ENCODE measurements at places on chromosomes 3 and 15.

DNA sequence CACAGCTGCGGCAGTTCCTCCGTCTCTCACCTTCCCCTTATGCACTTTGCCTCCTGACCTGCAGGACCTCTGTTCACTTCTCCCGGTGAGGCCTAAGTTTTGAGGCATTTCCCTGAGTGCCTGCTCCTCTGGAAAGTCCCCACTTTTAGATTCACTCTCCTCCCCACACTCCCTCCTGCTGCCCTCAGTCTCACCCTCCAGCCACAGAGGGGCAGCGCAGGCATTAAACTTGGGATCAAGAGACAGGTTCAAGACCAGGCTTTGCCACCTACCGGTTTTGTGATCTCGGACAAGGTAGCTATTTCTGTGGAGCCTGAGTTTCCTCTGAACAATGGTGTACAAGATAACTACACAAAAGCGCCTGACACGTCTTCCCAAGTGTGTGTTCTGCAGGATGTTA is 19.4 kb downstream of the SLC6A11 start:
- no peak for DNase-seq

GRCh38 chr3:53046171-53047170 is 598 bp upstream of the SFMBT1 start:
- DNase-seq: peak; percentile 54

GRCh38 chr3:197082871-197083270 is 53.3 kb upstream of the MELTF start:
- no peak for DNase-seq

GRCh38 chr3:130838898-130839600 is 54.8 kb upstream of the ATP2C1 start:
- DNase-seq: no peak

GRCh38 chr3:77096966-77097890 is 57.3 kb downstream of the ROBO2 start:
- no peak for DNase-seq

- no peak for DNase-seq
These were observed 77.8 kb downstream of the IL20RB start for GRCh38 chr3:137035631-137036030.

DNA sequence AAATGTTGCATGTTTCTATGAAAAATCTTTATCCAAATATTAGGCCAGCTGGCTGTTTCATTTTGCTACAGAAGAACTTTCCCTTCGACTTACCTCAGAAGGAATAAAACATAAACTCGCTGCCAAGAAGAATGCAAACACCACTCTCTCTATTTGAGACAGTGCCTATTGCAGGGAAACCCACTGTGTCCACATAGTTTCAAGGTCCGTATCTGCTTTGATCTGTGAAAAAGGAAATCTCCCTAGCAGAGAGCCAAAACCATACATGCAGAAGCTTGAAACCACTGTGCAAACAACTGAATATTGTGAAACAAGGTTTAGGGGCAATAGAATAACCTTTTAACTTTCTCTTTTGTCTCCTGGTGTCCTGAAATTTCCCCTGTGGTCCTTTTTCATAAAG is 35.0 kb upstream of the CAPN7 start:
- no peak for DNase-seq

- DNase-seq: no peak
These were observed 85.7 kb downstream of the CRYGS start for GRCh38 chr3:186458306-186459107.

GRCh38 chr15:91974321-91974720 is 120.8 kb downstream of the SLCO3A1 start:
- no peak for DNase-seq

DNA sequence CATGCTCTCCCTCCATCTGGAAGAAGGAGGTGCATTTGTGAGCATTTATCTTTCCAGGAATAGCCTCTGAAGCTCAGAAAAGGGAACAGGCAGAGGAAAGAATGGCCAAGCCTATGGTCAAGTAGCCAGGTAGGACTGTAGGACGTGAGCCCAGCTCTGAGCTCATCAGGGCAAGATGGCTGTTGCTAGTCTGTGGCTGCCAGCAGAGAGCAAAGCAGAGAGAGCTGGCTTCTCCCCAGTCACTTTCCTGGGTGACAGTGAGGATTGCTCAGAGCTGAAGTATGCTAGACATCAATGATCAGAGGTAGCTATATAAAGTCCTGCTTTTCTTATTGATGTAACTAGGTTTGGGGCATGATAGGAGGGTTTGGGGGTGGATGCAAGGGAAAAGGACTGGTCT is 146.1 kb upstream of the SLC24A5 start:
- DNase-seq: no peak

- DNase-seq: no peak
These were observed 14.7 kb upstream of the SYN2 start for GRCh38 chr3:11989383-11990038.

DNA sequence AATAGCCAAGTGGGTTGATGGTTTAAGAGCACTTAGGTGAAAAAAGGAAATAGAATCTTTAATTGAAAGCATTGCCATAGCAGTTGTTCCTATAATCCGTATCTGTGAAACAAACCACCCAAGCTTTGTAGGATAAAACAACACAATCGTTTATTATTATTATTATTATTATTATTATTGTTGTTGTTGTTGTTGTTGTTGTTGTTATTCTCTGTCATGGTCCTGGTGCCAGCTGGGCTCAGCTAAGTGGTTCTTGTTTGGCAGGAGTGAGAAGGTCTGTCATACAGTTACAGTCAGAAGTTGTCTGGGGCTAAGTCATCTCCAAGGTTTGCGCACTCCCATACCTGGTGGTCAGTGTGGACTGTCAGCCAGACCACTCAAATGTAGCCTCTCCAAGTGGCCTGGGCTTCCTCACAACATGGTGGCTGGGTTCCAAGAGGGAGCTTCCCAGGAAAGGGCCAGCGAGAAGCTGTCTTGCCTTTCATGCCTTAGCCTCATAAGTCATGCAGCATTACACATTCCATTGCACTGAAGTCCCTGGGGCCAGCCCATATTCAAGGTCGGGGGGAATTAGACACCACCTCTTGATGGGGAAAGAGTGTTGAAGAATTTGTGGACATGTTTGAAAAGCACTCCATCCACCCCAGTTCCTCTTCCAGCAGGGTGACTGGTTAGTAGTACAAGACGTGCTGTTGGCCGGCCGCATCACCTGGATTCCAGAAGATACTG is 54.3 kb upstream of the FGD5 start:
- no peak for DNase-seq

DNA sequence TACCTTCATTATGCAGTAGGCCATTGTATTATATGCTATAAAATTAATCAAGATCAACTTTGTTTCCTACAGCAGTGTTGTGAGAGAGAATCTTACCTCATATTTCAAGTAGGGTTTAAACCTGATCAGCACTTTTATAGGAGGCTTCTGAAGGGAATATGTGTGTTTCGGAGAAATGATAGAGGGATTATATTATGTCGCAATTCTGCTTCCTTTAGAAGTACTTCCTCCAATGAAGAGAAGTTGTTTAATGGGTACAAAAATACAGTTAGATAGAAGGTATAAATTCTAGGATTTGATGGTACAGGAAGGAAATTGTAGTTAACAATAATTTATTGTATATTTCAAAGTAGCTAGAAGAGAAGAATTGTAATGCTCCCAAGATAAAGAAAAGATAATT is 54.9 kb downstream of the NSUN3 start:
- DNase-seq: no peak

GRCh38 chr15:87877114-87877810 is 379.3 kb downstream of the NTRK3 start:
- DNase-seq: no peak

GRCh38 chr3:127166501-127167065 is 26.3 kb upstream of the PRR23E start:
- no peak for DNase-seq

- DNase-seq: no peak
These were observed 28.5 kb downstream of the NR2F2 start for GRCh38 chr15:96358821-96359615.

GRCh38 chr3:177836671-177837070 is 639.4 kb upstream of the TBL1XR1 start:
- DNase-seq: no peak

DNA sequence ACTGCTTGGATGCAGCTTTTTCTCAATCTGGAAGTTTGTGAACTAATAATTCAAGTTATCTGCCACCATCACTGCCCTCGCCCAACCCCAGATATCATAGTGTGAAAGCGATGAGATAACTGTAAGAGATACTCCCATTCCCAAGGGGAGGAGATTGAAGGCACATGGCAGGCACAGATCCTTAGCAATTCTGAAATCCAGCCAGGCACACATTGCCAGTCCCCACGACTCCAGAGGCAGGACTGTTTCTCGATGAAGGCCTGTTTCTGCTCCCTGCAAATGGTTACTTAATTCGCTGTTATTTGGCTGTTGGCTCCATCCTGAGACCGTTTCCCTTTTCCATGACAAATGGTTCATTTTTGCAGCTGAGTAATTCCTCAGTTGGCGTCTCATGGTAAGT is 63.2 kb upstream of the NEDD4 start:
- DNase-seq: no peak

GRCh38 chr3:121995161-121996137 is 26.6 kb downstream of the ILDR1 start:
- no peak for DNase-seq

DNA sequence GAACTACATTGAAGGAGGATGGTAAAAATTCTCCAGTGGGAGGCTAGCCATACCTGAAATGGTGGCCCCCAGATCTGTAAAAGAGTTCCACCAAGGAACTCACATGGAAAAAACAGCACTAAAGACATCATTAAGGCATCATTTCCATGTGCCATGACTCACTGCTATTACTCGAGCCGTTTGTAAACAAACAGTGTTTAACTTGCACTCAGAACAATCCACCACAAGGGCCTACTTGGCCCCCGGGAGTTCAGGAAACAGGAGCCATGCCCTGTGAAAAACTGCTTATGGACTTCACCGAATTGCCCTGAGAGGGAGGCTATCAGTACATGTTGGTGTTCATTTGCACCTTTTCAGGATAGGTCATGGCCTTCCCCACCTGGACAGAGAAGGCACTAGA is 18.2 kb downstream of the CCR4 start:
- DNase-seq: no peak

GRCh38 chr3:64783200-64783599 is 95.4 kb upstream of the ADAMTS9 start:
- no peak for DNase-seq

GRCh38 chr3:128823631-128824030 is 55.8 kb upstream of the ACAD9 start:
- no peak for DNase-seq

Data from activated T-helper 2 cell treated with anti-CD3 and anti-CD28 coated beads, Interferon-gamma antibody, Interleukin-2, Interleukin-4, amounts not matched to agents 10 μg/mL and 5 μg/mL and 100 μg/mL, durations not matched to agents 14 hours and 24 hours and 36 hours (primary cell).